ENCODE measurements at places on chromosomes 4 and X.

GRCh38 chr4:89222170-89222569, 85.4 kb downstream of the GPRIN3 start:
- no peak for DNase-seq

DNA sequence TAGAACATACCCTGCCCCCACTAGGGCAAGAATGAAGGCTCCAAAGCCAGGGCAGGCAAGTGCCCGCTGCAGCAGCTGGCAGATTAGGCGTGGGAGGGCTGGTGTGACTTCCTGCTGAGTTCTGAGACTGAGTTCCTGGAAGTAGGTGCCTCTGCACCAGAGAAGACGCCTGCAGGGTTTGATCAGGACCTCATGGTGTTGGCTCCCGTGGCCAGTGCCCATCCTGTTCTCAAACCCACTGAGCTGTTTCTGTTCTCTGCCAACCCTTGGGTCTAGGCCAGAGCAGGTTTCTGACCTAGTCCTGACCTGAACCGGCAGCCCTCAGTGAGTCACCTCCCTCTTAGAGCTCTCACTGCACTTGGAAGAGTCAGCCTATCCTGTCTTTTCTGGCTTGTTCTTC, 220.7 kb downstream of the HS6ST2 start:
- no peak for DNase-seq

GRCh38 chr4:41256131-41256739, 493 bp upstream of the UCHL1 start:
- DNase-seq = peak; percentile 26

DNA sequence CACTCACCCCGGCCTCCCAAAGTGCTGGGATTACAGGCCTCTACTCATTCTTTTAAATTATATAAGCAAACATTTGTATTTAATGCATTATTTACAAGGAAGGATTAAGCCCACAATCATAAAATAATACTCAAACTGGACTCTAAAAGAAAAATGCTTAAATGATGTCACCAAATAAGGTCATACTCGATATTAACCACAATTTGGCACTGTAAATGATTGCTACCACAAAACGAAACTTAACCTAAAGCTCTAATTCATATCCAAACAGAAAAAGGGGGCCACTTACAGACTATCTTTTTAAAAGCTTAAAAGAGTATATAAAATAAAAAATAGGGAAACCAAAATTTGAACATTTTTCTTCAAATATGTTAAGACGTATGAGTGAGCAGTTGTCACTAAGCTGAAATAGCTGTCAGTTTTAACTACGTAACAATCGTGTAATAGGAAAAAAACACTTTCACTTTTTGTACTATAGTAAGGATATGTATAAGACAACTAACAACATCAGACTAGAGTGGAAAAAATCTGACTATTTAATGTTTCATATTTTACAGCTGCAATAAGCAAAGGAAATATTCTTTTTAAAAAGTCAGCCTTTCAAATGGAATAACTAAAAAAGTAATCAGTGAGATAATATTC, 108.2 kb upstream of the GPR34 start:
- no peak for DNase-seq

GRCh38 chr4:158958489-158959270, 144.2 kb upstream of the RAPGEF2 start:
- no peak for DNase-seq

DNA sequence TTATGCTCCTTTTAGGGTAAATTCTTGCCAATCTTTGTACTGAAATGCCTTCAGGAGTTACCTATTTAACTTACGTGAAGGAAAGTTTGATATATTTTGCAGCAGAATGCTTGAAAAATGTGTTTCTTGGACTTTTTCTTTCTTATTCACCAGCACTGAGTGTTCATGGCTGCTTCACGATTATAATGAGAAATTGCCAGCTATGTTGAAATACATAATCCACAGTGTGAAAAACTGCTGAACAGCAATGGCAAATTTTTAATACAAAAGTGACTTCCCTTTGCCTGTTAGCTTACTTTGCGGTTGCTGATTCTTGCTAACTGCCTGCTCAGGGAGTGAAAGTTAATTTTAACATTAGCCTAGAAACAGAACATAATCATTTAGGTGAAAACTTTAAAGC, 153.8 kb upstream of the SLC4A4 start:
- DNase-seq = no peak

- DNase-seq = no peak
These were observed 32.0 kb downstream of the CEP135 start for GRCh38 chr4:55980725-55981124.

DNA sequence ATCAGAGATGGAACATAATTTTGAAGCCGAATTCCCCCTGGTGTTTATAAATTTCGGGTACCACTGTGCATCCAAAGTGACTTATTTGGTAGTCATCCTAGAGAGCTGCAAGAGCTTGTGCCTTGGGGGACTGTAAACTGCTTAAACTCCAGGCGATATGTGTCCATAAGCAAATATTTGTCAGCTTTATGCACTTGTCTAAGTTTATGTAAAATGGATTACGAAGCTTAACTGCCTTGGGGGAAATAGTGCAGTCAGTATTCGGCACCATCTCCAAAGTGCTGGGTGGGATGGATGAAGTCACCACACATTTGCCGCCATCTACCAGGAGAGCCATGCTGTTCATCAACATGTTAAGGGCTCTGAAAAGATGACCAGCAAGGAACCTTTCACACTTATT, 65.9 kb downstream of the CC2D2A start:
- no peak for DNase-seq

DNA sequence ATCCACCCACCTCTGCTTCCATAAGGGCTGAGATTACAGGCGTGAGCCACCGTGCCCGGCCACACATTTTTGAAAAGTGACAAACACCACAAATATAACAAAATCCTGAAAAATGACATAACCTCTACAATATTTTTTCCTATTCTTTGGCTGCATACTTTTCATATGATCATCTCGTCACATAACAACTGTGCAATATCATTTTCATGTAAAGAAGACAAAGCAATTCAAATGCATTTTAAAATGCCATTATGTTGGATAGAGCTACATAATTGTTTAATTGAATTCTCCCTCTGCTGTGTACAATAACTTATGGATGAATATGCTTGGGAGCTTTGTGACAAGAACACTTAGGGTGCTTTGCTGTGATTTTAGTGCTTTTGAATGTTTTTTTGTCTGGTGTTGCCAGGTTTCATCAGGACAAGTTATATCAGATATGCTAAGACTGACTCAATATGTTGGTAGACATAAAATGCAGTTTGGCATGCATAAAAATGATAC, 132.9 kb downstream of the CHIC2 start:
- no peak for DNase-seq

GRCh38 chr4:71415491-71415890, 76.7 kb downstream of the SLC4A4 start:
- DNase-seq = no peak

- DNase-seq = no peak
These were observed 129.0 kb downstream of the C4orf51 start for GRCh38 chr4:145808848-145809512.

- DNase-seq = peak; percentile 86
These were observed 83.9 kb downstream of the SNCA start for GRCh38 chr4:89752932-89753598.

DNA sequence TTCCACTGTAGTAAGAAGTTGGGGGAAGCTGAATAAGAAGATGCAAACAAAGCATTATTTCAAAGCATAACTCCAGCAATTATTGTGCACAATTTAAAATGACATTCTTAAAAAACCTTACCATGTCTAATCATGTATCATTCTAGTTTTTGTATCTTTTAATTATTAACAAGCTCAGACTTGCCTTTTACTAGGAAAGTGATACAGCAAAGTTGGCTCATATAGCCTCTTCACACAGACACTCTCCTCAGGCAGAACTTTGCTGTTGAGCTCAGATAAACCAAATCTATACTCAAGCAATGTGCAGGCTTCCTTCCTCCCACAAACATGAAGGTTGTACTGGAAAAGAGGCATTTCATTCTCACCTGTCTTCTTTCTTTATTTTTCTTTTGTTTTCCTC, 358.7 kb upstream of the EMCN start:
- no peak for DNase-seq

GRCh38 chr4:105305019-105305836, 158.6 kb downstream of the TET2 start:
- no peak for DNase-seq

DNA sequence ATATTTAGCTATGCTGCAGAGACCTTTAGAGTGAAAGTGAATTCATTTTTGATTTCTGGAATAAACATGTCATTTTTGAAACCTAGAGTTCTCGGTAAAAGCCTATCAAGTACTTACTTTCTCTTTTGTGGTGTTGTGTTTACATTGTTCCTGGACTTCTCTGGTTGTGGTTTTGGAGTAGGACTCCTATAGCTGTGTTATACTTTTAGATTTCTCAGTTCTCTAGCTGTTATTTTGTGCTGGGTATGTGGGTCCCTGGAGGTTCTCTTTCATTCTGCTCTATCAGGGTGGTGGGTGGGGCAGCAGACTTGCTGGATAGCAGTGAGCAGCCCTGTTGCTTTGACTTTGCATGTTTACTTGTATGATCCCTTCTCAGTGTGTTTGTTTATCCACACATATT, 25.6 kb upstream of the MSMO1 start:
- no peak for DNase-seq

DNA sequence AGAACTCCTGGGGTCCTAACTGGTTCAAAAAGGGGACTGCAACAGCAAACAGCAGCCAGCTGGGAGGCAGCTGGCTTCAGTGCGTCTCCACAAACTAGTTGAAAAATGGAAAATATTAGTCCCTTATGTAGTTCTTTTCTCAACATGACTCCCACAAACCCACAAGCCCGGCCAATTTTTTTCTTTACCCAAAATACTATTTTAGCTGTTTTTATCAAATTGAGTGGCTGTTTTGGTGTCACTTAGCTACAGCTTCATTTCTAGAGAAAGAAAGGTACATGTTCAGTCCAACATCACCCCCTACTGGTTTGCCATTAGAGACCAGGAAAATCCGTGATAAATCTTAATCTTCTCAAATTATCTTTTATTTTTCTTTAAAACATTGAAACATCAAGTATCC, 97.2 kb downstream of the GUCY2F start:
- no peak for DNase-seq

GRCh38 chrX:38804682-38805431, 3.6 kb downstream of the MID1IP1 start:
- no peak for DNase-seq

GRCh38 chrX:136030303-136031191, 45.3 kb downstream of the SLC9A6 start:
- DNase-seq = no peak

DNA sequence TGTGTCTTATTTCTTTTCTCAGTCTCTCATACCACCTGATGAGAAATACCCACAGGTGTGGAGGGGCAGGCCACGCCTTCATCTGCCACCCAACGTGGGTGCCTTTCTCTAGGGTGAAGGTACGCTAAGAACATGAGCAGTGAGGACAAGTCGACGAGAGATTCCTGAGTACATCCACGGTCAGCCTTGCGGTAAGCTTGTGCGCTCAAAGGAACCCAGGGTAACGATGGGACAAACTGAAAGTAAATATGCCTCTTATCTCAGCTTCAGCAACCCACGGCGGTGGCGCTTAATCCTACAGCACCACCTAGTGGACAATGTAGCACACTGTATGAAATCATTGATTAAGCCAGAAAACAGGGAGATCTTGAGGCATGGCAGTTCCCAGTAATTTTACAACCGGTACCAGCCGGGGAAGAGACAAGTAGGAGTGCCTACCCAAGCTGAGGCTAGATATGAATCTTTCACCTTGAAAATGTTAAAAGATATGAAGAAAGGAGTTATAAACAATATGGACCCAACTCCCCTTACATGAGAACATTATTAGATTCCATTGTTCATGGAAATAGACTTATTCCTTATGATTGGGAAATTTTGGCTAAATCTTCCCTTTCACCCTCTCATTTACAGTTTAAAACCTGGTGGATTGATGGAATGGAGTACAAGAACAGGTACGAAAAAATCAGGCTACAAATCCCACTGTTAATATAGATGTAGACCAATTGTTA, 63.0 kb downstream of the ZNF732 start:
- DNase-seq = no peak

- no peak for DNase-seq
These were observed 23.0 kb upstream of the UGT2B15 start for GRCh38 chr4:68693325-68694075.

DNA sequence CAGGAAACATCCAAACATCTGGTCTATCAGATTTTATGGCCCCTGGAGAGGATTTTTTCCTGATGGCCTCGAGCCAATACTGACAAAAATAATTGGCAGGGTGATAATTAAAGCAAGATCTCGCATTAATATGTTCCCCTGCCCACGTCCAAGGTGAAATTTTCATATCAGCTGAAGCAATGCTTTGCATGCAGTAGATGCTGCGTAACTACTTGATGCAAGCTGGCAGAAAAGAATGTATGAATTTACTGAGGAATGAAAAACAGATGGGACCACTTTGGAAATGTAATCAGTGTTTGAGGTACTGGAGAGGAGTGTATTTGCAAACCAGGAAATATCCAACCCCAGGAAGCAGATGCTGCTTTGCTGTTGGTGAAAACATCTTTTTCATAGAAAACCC, 36.8 kb upstream of the REST start:
- DNase-seq = peak; percentile 26

GRCh38 chr4:186724864-186725468, 1.3 kb upstream of the FAT1 start:
- no peak for DNase-seq

GRCh38 chrX:24870143-24870542, 145.6 kb downstream of the ARX start:
- no peak for DNase-seq

GRCh38 chr4:40990899-40991265, 223.5 kb downstream of the APBB2 start:
- DNase-seq = no peak

DNA sequence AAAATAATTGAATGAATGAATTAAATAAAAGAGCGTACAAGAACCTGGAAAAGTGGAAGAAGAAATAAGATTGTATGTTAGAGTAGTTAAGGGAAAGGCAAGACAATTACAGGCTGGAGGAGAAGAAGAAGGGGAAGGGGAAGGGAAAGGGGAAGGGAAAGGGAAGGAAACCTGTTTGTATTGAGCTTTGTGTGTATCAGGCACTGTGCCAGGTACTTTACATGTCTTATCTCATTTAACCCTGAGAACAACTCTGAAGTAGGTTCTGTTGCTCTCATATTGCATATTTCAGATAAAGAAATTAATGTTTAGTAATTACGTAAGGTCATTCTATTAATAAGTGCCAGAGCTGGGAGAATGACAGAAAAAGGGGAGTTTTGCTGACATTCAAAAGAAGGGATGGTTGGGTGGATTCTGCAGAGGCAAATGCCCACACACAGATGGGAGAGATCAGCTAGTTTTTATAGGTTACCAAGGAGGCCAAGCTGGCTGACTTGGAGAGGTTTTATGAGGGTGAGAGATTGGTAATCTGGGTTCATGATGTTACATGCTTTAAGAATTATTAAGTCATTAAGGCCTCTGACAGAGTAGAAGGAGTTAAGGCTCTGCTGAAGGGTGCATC, 92.3 kb upstream of the LCORL start:
- DNase-seq = no peak

- DNase-seq = no peak
These were observed 542.6 kb upstream of the IGFBP7 start for GRCh38 chr4:57652779-57653178.

GRCh38 chrX:100048156-100048555, 361.9 kb downstream of the PCDH19 start:
- no peak for DNase-seq
